ENCODE measurements at places on chromosomes 7 and 10.

DNA sequence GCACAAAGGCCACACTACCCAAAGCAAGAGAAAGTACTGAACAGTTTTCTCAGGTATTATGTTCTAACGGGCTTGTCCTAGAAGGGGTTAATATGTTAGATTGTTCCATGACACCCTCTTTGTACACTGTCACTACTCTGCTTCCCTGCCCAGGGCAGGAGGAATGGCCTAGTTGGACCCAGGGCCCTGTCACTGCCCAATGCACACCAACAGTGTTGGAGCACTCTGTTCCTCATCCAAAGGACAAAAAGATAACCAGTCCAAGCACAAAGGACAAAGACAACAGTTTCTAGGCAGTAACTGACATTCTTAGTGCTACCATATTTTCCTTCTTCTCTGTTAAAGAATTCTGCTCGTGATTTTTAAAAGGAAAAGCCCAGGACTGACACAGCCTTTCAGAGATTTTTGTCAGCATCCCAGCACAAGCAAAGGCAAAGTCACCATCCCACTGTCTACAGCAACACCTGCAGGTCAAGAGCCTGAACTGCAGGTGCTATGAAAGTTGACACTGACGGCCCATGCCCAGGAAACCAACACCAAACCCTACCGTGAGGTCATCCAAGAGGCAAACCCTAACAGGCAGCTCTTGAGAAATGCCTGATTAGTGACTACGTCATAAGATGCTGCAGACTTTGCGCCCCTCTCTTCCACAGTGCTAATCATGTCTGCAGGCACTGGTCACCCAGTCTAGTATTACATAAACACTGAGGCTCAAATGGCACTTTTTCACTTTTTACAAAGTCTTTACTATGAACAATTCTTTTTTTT, 13.2 kb downstream of the NUDCD3 start:
- peak; percentile 91 for DNase-seq

DNA sequence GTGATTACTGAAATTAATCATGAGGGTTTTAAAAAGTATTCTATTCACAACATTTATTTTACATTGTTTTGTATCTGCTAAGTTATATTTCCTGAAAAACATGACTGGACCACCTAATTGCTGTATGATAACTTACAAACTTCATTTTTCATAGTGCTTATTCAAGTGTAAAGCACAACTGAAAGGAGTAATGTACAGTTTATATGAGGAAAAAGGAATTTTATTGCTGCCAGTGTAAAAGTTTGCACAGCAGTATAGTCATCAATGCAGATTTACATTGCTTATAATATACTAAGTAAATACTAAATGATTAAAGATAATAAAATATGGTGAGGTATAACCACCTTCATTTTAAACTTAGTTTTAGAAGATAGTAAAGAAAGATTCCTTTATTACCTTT, 4.0 kb downstream of the PTEN start:
- no peak for DNase-seq

- peak; percentile 47 for DNase-seq
Measured at GRCh38 chr10:13536674-13537366, 8.0 kb upstream of the BEND7 start.

DNA sequence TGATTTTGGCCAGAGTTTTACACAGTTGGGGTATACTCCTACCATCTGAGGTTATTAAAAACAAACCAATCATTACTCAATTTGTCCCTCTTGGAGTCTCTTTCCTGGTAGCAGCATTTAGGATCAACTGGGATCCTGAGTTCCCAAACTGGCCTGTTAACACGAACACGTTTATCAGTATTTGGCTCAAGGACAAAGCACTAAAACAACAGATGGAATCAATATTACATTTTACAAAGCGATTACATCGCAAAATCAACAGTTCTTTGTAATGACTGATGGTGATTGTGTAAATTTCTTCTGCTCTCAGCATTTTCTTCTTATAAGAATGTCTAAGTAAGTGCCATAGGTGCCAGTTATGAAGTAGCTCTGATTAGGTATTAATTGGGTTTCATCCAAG, 582.9 kb upstream of the ANKRD30A start:
- DNase-seq, result no peak

DNA sequence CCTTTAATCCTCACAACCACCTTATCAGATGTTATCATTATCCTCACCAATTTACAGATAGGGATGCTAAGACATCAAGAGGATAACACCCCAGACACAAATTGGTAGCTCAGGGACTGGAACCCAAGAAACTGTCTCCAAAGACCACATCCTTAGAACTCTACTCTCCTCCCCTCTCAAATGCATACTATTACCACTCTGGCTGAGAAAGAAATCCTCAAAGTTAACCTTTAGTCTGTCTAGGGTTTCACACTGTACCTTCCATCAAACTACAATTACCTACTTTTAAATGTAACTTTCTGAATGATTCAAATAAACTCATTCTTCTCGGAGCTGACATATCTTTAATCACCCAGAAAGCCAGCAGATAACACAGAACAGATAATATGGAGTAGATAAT, 6.6 kb downstream of the EZH2 start:
- DNase-seq, result no peak

DNA sequence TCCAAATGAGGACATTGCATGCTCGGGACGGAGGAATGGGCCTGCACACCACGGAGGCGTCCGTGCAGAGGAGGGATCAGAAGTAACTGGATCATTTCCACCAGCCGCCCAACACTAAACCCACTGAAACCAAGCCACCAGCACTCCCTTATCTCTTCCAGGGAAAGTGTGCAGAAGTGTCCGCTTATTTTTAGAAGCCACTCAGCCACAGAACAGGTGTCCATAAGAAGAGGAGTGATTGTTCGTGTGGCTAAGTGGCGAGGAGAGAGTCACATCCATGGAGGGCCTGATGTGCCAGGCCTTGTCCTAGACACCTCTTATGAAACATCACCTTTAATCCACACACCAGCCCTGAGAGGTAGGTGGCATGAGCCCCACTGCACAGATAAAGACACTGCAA, 407.9 kb upstream of the NPVF start:
- DNase-seq, result no peak

DNA sequence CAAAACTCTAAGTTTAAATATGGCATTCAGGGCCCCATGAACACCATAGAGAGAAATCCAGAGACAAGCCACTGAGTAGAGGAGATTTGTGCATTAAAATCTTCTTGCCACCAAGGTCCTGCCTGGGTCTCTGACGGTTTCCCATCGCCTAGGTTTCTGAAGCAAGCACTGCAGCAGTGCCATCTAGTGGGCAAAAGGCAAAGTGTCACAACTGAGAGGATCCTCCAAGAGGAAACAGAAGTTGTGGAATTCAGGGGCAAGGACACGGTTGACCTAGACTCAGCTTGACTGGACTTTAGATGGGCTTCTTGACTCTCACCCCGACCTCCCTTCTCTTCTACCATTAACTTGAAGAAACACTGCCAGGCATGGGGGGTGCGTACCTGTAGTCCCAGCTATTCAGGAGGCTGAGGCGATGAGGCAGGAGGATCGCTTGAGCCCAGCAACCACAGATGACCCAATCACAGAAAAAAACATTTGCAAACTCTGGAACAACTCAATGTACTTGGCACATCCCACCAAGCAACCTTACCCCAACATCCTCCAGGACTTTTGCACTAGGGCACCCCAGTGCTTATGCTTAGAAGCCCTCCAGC, 604.1 kb downstream of the GALNT17 start:
- peak; percentile 59 for DNase-seq

DNA sequence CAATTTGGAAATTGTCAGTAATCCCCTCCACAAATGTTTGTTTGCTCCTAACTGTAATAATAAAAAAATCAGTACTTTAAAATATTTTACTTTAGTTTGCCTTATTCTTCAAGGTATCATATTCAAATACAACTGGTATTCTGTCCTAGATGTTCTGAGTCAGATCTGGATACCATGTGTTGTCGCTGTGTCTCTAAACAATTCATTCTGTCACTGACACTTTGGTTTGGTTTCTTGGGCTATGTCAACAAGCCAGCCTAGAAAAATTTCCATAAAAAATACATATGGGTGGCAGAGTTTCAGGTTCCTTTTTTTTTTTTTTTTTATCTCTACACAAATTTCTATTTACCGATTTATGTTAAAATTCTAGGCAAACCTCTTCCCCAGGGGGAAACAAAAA, 33.2 kb upstream of the SEMA3D start:
- DNase-seq, result no peak

- DNase-seq, result peak; percentile 96
Measured at GRCh38 chr7:129438839-129439651, 4.8 kb downstream of the STRIP2 start.

DNA sequence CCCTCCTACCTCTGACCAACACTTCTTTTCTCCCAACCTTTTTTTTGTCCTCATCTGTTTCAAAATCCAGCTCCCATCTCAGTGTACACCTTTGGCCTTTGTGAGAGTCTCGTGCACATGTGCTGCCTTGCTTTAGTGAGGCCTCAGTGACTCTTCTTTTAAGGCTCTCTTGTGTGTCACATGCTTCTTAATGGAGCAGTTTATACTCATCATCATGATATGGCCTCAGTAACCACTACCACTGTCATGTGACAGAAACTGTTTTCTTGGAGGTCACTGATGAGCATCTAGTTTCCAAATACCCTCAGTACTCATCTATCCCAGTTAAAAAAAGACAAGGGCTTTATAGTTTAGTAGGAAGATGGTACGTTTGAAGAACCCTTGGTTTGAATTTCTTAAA, 8.1 kb upstream of the ARHGAP22 start:
- DNase-seq, result peak; percentile 67

DNA sequence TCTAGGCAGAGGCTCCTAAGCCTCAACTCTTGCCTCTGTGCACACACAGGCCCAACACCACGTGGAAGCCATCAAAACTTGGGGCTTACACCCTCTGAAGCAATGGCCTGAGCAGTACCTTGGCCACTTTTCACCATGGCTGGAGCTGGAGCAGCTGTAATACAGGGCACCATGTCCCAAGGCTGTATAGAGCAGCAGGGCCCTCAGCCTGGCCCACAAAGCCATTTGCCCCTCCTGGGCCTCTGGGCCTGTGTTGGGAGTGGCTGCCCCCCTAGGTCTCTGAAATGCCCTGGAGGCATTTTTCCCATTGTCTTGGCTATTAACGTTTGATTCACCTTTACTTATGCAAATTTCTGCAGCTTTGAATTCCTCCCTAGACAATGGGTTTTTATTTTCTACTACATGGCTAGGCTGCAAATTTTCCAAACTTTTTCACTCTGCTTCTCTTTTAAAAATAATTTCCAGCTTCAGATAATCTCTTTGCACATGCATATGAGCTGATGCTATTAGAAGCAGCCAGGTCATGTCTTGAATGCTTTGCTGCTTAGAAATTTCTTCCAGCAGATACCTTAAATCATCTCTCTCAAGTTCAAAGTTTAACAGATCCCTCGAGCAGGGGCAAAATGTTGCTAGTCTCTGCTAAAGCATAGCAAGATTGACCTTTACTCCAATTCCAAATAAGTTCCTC, 5.7 kb upstream of the CCDC201 start:
- no peak for DNase-seq

DNA sequence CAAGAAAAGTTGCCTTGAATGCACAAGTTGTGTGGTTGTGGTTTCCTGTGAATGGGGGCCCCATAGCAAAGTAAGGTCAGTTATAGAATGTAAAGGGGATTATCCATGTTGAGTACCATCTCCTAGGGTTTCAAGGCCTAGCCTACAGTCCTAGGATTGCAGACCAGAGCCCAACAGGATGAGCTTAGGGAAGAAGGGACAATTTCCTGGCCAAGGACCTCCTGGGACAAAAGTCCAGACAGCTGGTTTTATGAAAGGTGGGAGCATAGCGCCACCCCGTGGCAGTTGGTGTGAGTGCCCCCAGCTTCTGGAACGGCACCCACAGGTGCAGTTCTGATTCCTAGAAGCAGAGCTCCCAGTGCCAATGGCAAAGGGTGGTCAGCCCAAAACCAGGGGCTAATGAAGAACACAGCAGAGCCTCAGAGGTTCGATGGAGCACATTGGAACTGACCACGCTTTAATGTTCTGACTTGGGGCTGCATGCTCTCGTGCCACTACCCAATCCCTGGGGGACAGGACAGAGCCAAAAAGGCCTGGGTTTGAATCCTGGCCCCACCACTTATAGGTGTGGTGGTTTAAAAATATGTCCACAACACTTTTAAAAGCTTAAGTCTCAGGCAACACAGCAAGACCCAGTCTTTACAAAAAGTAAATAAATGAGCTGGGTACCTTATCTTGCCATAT, 25.8 kb upstream of the TMEM120A start:
- DNase-seq, result peak; percentile 72

- no peak for DNase-seq
Measured at GRCh38 chr7:28207486-28208158, 27.0 kb upstream of the JAZF1 start.

DNA sequence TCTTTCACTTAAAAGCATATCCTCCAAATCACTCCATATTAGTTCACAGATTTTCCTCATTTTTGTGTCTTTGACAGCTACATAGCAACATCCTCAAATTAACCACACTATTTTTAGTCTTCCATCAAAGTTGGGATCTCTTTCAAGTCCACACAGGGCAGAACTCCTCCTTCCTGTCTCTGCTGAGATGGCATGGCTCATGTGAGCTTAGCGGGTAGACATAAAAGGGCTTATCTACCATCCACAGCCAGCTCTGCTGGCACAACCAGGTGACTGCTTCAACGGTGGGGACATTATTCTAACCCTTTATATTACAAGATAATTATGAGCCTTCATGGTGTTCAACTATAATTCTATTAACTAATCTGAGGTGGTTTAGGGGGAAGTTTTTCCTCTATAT, 35.5 kb downstream of the ICA1 start:
- no peak for DNase-seq

GRCh38 chr7:151402029-151402835, 7.6 kb downstream of the WDR86 start:
- no peak for DNase-seq

GRCh38 chr10:70666960-70667798, 5.1 kb upstream of the ADAMTS14 start:
- no peak for DNase-seq

- no peak for DNase-seq
Measured at GRCh38 chr7:96521068-96521894, 188.4 kb downstream of the SEM1 start.

DNA sequence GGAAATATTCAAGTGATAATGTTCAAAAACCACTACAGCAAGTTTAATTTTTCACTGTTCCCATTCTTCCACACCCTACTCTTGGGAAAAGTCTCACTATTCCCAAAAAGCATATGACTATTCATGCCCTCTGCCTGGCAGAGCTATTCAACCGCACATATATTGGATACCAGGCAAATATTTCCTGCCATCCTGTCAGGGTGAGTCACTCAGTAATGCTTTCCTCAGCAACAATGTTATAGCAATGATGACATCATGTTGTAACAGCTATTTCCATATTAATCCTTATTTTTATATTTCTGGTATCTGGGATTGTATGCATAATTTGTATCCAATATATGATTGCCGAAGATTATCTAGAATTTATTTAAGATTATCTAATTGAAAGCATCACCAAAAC, 114.0 kb upstream of the PLXDC2 start:
- DNase-seq, result peak; percentile 90

- no peak for DNase-seq
Measured at GRCh38 chr10:90435296-90435695, 422.5 kb downstream of the HTR7 start.

DNA sequence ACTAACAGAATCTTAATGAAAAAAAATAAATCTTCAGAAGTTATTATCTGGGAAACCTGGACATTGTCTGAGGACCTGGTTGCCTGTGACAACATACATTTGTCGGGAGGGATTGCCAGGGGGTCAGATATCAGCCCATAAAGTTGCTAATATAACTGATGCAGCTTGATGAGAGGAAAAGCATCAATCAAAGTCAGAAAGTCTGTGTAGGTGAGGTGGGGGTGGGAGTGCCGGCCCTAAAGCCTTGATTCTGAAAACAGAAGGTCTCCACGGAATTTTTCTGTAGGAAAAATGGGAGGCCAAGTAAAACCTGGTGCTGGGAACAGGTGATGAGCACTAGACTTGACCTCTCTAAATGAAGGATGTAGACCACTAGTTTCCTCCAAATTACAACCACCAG, 281.8 kb downstream of the FGFR2 start:
- DNase-seq, result no peak

Measured in LHCN-M2 (cell line).